ENCODE measurements at places on chromosomes 5 and 9.

DNA sequence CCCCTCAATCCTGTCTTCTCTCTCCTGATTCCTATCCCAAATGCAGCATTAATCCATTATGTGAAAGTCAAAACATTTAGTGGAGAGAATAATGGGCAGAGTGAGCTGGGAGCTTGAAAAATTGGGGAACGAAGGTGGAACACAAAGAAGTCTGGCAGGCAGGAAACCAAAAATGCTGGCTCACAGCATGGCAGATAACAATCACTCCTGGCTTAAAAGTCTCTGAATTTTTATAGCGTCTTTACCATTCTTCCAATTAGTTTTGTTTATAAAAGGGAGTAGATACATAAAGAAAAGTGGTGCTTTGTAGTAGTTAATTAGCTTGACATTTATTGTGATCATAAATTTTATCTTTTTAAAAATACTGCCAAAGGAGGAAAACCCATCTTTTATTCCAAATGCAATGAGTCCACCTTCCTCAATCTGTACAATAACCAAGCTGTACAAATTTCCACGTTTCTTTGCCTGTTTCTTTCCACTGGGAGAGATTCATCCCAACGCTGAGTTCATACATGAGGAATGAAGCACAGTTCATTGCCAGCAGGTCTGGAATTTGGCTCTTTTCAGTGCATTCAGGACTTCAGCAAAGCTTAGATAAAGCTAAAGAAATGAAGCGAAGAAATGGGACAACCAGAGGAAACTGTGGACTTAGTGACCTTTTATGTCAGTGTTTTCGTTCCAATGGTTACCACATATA, 174.7 kb downstream of the HMHB1 start:
- DNase-seq: no peak

DNA sequence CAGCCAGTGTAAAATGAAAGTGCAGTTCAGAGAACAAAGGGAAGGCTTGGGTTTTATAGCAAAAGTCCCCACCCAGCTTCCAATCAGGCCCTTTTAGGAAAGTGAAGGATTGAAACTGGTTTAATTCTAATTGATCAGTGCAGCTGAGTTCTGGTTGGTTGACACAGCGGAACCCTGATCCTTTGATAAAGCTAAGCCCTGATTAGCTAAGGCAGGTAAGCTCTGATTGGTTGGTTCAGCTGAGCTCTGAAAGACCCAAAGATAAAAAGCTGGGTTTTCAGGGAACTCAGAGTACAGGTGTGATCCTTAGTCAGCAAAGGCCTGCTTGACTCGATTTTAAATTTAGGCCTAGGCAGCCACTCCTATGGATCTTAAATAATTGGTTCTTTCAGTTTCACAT, 70.8 kb upstream of the PRRC1 start:
- DNase-seq: no peak

GRCh38 chr5:88952344-88952743, 69.4 kb upstream of the MEF2C start:
- DNase-seq: peak; percentile 59

- no peak for DNase-seq
These were observed 19.1 kb upstream of the ADCY2 start for GRCh38 chr5:7376871-7377270.

DNA sequence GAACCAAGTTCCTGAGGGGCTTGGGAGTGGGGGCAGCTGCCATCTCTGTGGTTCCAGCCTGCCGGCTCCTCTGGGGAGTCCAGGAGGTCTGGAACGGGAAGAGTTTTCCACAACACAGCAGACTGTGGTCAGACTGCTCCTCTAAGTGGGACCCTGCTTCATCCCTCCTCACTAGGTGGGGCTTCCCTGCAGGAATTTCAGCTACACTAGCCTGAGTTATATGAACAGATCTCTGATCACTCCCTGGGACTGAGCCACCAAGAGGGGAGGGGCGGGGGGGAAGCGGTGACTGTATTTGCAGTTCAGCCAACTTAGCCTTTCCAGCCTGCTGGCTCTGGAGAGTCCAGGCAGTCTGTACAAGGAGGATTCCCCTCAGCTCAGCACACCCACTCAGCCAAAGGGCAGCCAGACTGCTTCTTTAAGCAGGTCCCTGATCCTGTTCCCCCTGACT, 19.4 kb downstream of the DTWD2 start:
- DNase-seq: no peak

- no peak for DNase-seq
These were observed 249.7 kb upstream of the ZNF462 start for GRCh38 chr9:106613250-106613737.

GRCh38 chr5:87347841-87348240, 64.9 kb downstream of the CCNH start:
- peak; percentile 9 for DNase-seq

DNA sequence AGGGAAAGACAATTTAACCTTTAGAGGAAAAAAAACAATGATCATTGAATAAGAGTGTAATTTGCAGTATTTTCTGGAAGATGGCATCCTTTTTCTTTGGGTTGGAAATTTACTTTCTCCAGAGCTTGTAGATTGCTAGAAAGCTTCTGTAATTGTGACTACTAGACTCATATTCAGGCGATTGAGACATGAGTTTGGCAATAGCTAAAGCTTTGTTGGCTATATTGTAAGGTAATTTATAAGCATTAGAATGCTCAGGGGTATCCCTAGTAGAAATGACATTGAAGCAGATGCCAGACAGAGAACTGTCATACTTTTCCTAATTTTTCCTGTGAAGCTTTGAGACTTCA, 115.3 kb downstream of the UNC13B start:
- DNase-seq: no peak

DNA sequence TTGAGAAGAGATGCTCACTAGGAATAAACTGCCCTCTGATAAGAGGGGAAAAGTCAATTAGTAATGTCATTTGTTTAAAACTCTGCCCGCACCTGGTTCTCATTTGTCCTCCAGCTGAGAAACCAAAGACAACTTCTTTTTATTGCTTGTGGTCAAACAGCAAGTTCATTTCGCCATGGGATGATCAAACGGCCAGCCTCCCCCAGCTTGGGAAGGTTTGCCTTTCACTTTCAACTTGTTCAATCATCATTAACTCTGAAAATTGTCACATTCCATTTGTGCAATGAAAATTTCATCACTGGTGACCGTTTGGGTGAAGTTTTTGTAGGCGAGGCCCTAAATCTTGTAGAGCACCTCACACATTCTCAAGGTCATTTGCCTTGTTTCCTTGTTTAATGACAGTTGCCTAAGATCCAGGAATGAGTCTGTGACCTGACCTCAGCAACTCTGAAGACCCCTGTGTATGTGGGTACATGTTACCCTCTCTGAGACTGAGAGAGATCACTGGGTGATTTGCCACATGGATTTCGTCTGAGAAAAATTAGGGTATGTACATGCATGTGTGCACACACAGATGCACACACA, 117.7 kb downstream of the MARCHF3 start:
- DNase-seq: no peak

GRCh38 chr5:52468976-52469375, 318.7 kb upstream of the ITGA1 start:
- no peak for DNase-seq

DNA sequence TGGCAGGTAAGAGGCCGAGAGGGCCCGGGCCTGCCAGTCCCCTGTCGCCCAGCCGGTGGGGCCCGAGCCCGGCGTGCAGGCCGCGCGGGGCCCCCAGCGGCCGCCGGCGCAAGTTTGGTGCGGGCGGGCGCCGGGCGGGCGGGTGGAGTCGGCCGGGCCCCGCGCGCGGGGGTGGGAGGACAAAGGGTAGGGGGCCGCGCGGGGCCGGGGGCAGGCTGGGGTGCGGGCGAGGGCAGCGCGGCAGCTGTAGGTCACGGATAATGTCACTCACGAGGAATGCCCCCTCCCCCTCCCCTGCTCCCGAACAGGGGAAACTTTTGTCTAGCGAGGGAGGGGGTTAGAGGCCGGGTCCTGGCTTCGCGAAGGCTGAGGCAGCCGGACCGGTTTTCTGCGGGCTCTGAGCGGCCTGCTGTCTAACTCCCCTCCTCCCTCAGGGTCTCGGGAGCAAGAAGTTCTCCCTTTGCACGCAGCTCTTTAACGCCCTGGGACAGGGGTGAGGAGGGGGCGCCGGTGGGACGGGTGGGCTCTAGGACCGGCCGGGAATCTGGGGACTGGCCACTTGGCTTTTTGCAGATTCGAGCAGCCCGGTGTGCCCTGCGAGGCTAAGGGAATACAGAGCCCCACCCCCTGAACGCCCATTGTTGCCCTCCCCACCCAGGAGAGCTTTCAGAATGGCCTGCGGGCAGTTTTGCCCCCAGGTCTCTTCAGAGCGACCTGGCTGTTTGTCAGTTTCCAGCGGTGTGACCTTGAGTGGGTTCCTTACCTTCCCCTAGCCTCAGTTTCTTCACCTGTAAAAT, 21.3 kb upstream of the NDST1 start:
- DNase-seq: peak; percentile 71

DNA sequence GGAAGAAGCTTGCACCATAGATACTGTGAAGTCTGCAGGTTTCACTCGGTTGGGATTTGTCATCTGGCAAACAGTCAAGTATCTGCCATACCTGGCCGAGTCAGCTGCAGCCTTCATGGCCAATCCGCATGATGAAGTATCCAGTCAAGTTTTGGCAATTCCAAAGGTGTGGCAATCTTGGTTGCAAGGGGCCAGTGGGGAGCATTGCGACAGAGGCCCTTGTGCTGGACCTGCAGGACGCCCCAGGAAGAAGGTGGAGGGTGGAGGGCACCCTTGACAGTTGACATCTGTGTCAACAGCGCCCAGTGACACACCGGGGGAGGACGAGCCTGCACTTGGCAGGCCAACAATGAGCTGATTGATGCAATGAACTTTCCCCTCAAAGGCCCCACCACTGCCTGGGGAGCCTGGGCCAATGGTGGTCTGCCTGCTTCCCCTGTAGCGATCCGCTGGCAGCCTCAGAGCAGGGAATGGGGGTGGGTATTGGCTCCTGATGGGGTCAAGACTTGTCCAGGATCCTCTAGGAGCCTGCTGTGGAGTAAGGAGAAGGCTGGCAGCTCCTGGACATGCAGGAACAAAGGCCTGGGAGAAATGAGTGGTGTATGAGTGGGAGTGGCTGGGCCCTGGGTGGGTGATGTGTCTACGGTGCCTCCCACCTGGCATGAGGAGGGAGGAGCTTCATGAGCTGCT, 122.8 kb upstream of the PITX1 start:
- DNase-seq: peak; percentile 100

GRCh38 chr9:21506626-21507482, 24.7 kb upstream of the IFNE start:
- peak; percentile 86 for DNase-seq

- DNase-seq: no peak
These were observed 18.1 kb upstream of the LPCAT1 start for GRCh38 chr5:1541702-1542400.

- DNase-seq: peak; percentile 89
These were observed 286.4 kb upstream of the WWC1 start for GRCh38 chr5:168005093-168005492.

DNA sequence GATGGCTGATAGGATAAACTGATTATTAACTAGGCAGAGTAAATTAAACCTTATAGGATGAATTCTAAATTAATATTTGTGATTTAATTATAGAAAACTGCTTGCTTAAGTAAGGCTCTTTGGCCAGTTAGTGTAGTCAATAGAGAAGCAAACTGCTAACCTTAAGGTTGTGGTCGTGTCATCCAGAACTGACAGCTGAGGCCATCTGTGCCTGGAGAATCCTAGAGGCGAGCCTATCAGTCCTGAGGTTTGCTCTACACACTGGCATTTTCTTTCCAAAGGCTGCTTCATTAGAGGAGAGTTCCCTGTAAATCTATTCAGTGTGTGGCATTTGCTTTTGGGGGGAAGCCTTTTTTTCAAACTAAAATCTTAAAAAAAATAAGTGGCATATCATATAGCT, 169.2 kb downstream of the MEF2C start:
- no peak for DNase-seq

DNA sequence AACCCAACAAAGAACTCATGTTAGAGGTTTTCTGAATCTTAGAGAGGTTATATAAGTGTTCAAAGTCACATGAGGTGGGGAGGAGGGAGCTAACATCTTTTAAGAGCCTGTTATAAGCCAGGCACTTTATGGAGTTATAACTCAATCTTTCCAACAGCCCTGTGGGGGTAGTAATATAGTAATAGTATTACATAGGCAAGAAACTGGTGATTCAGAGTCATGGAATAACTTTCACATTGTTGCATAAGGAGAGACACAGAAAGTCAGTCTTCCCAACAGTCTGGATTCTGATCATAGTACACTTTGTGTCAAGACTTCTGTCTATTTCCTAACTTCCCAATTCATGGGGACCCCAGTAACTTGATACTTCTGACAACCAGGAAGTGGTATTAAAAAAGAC, 89.2 kb downstream of the ACER2 start:
- peak; percentile 52 for DNase-seq

DNA sequence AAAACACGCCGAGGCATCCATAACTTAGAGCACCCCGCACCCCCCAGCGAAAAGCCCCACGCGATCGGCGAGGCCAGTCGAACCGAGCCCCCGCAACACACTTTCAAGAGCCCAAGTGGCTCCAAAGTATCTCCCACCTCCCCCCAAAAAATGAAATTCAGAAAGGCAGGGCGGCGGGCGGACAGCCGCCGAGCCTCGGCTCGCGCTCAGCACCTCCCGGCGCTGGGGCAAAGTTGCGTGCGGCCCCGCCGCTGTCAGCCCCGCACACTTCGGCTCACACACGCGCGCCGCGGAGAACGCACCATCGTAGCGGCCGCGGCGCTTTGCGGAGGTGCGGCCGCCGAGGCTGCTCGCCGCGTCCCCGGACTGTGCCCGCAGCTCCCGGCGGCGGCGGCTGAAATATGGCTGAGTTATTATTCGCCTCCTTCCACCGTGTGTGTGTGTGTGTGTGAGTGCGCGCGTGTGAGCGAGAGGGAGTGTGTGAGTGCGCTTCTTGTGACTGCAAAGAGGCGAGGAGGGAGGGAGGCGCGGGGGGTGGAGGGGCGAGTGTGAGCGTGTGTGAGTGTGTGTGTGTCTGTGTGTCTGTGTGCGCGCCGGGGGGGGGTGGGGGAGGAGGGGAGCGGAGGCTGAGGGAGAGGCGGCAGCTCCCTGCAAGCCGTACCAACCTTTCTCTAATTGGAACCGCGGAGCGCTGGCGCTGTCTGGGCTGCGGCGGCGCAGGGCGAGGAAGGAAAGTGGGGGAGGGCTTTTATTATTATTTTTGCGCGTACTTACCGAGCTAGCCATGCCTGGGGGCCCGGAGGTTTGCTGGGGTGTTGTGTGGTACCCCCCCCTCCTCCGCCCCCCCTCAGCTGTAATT, 599 bp downstream of the MLLT3 start:
- DNase-seq: peak; percentile 70

DNA sequence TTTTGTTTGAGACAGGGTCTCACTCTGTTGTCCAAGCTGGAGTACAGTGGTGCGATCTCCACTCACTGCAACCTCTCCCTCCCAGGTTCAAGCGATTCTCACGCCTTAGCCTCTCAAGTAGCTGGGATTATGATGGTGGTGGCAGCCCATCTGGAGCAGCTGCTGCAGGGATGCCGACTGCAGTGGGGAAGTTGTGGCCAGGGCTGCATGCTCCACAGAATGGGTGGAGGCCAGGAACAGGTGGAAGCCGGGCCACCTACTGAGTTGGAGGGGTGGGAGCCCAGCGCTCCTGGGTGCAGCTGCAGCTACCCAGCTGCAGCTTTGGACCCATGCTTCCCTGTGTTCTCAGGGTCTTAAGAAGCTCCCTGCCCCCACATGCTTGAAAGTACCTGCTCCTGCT, 99.7 kb downstream of the SCAI start:
- DNase-seq: no peak

- peak; percentile 81 for DNase-seq
These were observed 70.0 kb downstream of the SECISBP2 start for GRCh38 chr9:89388084-89388867.

Measured in epithelial cell of esophagus (primary cell).